ENCODE measurements at places on chromosomes 7 and 10. TPM values are rescaled to one million over a fixed set of nuclear protein-coding genes. Genes with fewer than 3 reads are reported as not detected.

GRCh38 chr10:76337641-76338040 lies 906.2 kb downstream of the LRMDA start:
- H3K36me3 ChIP-seq: no peaks in the 10 kb centered on the region
- H3K4me3 ChIP-seq: no peak overlapping the region
- peaks cover 13% of the 10 kb centered on the region for H3K4me1 ChIP-seq
- no peaks in the 10 kb centered on the region for H3K27me3 ChIP-seq
- H3K27ac ChIP-seq: no peak overlapping the region

- no peak overlapping the region for H3K27ac ChIP-seq
- no peaks in the 10 kb centered on the region for H3K36me3 ChIP-seq
- no peaks in the 10 kb centered on the region for H3K4me1 ChIP-seq
- no peak for DNase-seq
- H3K4me3 ChIP-seq: no peak overlapping the region
These were observed 60.8 kb downstream of the ADRA2A start for GRCh38 chr10:111137587-111137986.

DNA sequence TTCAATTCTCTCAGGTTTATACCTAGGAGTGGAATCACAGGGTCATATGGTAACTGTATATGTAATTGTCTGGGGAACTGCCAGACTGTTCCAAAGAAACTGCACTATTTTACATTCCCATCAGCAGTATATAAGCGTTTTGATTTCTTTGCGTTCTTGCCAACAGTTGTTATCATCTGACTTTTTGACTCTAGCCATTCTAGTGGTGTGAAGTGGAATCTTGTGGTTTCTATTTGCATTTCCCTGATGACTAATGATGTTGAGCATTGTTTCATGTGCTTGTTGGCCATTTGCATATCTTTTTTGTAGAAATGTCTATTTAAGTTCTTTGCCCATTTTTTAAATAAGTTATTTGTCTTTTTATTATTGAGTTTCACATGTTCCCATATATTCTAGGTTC lies 44.3 kb upstream of the ZC3HAV1 start:
- H3K27ac ChIP-seq: no peak overlapping the region
- H3K4me3 ChIP-seq: no peak overlapping the region
- H3K36me3 ChIP-seq: 0 out of 2 replicates have a peak, but pooled peaks cover under 1% of the 10 kb centered on the region
- no peaks in the 10 kb centered on the region for H3K27me3 ChIP-seq
- H3K4me1 ChIP-seq: no peaks in the 10 kb centered on the region

GRCh38 chr7:150716368-150716767 lies at the start of gene GIMAP1:
Gene GIMAP1 (plus strand): TSS chr7:150716613. CDS start chr7:150719048, 2,435 bp downstream.
- H3K36me3 ChIP-seq: no peaks in the 10 kb centered on the region
- H3K4me3 ChIP-seq: no peak within 1 kb of the TSS
- no peaks in the 10 kb centered on the region for H3K4me1 ChIP-seq
- DNase-seq: no peak
- H3K27ac ChIP-seq: no peak within 1 kb of the TSS

DNA sequence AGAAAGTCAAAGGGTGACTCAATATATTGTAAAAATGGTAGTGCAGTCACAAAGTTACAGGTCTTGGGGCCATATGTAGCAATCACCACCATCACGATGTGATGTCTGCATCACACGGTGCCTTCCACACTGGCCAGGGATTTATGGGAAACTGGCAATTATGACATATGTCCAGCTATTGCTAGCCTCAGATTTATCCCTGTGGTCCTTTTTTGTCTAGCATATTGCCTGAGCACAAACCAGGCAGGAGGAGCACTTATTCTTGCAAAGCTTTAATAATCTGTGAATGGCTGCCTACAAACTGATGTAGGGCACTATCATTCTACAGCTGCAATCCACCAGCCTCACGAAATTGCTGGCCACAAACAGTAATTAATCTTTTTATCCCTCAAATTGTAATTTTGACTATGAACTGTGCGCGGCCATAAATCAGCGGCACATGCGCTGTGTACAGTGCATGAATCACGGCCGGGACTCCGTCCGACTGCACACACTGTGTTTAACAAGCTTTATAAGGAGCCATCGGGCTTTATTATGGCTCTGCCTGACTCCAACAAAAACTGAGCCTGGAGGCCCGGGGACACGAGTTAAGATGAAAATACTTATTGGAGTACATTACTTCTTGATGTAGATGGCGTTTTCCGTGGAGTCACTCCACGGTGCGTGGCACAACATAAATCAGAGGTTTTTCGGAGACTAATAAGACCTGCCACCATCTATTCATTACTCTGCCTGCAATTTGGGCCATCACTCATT lies 115.2 kb downstream of the EBF3 start:
- no peak overlapping the region for H3K27ac ChIP-seq
- no peaks in the 10 kb centered on the region for H3K36me3 ChIP-seq
- H3K27me3 ChIP-seq: no peaks in the 10 kb centered on the region
- no peaks in the 10 kb centered on the region for H3K4me1 ChIP-seq
- peak; percentile 12 for DNase-seq

DNA sequence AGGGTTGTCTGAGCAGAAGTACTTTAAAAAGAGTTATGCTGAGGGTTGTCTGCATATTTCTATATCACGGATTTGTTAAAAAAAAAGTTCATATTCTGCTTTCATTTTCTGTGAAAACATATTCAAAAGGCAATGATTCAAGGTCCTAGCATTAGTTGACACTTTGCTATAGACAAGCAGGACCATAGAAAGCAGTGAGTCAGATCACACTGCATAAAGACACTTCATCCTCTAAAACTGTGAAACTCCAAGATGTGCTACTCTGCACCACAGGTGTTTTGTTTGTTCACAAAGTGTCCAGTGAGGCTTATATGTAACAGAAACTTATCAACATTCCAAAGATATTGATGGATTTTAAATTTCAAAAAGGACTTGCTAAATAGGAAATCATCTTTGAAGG lies 47.0 kb downstream of the SPAM1 start:
- H3K27me3 ChIP-seq: no peaks in the 10 kb centered on the region
- no peaks in the 10 kb centered on the region for H3K4me1 ChIP-seq
- H3K4me3 ChIP-seq: no peak overlapping the region
- H3K36me3 ChIP-seq: no peaks in the 10 kb centered on the region
- DNase-seq: no peak

- peak overlapping the region; percentile 12 for H3K4me3 ChIP-seq
- H3K27me3 ChIP-seq: no peaks in the 10 kb centered on the region
- H3K4me1 ChIP-seq: peaks cover 50% of the 10 kb centered on the region
- peak overlapping the region; percentile 58 for H3K27ac ChIP-seq
These were observed 7.8 kb upstream of the HERC4 start for GRCh38 chr10:68082872-68083271.

DNA sequence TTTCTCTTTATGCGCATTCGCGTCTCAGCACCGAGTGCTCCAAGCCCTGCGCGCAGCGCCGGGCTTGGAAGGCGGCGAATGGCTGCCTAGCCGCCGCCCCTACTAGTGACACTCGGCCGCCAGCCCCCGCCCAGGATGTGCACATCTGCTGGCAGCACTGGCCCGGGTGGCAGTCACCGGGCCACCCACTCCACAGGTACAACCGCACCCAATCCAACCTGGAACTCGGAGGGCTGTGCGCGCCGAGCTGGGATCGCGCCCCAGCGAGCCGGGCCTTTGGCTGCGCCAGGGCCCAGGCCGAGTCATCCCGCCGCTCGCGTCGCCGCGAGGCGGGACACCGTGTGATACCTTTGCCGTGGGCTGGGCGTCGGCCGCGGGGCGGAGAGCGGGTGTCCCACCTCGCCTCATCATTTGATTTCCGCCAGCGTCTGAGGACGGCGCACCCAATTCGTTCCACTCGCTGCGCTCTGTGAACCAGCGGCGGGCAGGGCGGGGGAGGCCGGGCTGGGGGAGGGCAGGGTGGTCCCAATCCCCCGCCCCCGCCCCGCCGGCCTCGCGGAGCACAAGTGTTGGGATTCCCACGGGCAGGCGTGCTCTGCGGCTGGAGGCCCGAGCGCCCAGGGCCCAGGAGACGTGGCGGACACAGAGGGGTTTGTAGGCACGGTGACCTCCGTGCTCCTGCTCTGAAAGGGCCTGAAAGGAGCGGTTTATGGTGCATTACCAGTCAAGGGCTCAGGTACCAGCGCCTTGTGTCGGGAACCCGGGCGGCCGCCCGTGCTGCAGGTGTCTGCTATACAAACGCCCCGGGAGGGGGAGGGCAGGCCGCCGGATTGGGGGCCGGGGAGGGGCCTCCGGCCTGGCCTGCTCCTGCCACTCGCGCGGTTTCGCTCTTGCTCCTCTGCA lies 17.8 kb upstream of the PTF1A start:
- H3K36me3 ChIP-seq: no peaks in the 10 kb centered on the region
- no peaks in the 10 kb centered on the region for H3K4me1 ChIP-seq
- no peak overlapping the region for H3K27ac ChIP-seq
- no peak for DNase-seq
- peaks cover 47% of the 10 kb centered on the region for H3K27me3 ChIP-seq

- no peaks in the 10 kb centered on the region for H3K27me3 ChIP-seq
- peak overlapping the region; percentile 19 for H3K27ac ChIP-seq
- peak overlapping the region; percentile 74 for H3K4me3 ChIP-seq
- peaks cover 20% of the 10 kb centered on the region for H3K4me1 ChIP-seq
- H3K36me3 ChIP-seq: no peaks in the 10 kb centered on the region
- peak; percentile 39 for DNase-seq
These were observed 104.9 kb downstream of the CDK14 start for GRCh38 chr7:90701021-90701420.

DNA sequence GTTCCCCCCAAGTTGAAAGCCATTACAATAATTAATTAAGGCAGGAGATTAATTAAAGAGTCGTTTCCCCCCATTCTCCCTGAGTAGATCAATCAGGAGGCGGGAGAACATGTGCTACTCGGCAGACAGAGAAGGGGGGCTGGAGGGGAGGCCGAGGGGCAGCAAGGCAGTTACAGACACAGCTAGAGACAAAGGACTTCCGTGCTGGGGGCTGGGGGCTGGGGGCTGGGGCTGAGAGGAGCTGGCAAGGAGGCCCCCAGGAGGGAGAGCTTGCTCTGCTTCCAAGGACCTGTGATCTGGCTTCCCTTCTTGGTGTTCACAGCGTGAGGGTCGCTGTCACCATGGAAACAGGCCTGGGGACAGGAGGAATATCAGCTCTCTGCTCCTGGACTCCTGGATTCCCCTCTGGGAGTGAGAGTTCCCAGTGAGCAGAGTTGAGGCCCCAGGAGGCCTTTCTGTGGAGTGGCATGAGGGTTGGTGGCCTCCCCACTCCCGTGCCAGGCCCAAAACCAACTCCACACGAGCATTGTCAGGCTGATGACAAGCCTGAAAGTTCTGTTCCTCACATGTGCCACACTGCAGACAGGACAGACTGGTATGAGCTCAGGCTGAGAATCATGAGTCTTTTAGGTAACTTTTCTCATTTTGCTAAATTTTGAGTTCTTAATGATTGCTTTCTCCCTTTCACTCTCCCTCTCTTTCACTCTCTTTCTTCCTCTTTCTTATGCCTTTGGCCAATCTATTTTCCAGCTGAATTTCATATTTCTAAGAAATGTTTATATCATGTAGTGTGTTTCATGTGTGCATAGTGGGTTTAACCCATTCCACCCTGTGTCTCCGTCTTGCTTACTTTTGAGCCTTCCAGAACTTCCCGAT lies 16.4 kb downstream of the FAM241B start:
- no peak overlapping the region for H3K4me3 ChIP-seq
- H3K27ac ChIP-seq: no peak overlapping the region
- H3K27me3 ChIP-seq: peaks cover 22% of the 10 kb centered on the region

DNA sequence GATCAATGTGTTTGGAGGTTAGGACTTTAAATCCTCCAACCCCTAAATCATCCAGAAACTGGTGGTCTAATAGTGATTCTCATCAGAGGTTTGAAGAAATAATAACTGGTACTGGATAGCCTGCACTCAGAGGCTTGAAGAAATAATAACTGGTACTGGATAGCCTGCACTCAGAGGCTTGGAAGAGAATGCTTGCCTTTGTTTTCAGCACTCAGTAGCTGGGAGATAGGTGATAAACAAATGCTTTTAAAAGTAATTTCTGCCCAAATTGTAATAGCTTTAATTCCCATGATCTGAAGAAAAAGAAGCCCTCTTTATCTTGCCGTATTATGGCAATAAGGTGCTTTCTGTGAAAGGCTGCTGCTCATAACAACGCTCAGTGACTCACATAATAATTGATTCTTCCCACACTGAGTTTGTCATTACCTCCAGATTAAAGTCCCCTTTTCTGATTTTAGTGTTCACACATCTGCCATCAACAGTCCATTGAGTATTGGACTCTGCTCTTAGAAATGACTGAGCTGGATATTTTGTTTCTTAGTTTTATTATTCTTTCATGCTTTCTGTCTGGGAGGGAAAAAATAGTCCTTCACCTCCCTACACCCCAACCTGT lies 112.3 kb upstream of the PHYHIPL start:
- no peak overlapping the region for H3K27ac ChIP-seq
- no peaks in the 10 kb centered on the region for H3K4me1 ChIP-seq
- no peak overlapping the region for H3K4me3 ChIP-seq
- no peaks in the 10 kb centered on the region for H3K36me3 ChIP-seq
- DNase-seq: no peak

DNA sequence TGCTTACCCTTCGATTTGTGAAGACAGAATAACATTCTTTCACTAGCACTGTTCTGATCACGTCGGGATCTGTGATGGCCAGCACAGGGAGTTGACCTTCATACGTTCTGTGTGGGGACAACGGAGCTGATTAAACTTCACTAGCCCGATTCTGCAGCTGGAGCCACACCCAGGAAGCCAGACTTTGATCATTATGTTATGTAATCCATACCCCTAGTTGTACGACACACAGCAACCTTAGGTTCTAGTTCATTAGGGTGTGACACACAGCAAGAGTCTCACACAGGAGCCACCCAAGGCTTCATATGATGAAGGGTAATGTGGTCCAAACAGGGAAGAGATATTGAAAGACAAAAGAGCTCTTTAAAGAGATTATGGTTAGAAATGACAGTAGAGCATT lies 7.2 kb downstream of the CYP3A5 start:
- no peaks in the 10 kb centered on the region for H3K4me1 ChIP-seq
- DNase-seq: no peak
- no peak overlapping the region for H3K4me3 ChIP-seq
- H3K27ac ChIP-seq: no peak overlapping the region

DNA sequence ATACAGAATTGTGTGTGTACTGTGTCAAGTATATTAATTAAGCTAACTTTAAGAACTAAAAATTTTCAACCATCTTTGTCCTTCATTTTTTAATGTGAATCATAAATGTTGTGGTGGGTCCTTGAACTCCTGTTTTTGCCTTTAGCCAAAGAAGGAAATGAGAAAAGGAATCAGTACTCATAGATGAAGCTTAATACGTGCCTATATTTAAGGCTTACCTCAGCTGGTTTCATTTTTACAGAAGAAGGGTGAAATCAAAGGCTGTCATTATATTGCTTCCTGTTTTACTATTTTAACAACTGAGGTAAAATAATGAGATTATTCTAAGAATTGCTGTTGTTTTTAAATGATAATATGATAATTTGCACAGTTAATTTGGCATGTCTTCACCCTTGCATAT lies 6.3 kb upstream of the SNX13 start:
- no peak for DNase-seq
- no peak overlapping the region for H3K27ac ChIP-seq
- H3K36me3 ChIP-seq: no peaks in the 10 kb centered on the region
- H3K4me3 ChIP-seq: 0 out of 2 replicates have a peak overlapping the region, but pooled peaks have one; percentile 44
- peaks cover 8% of the 10 kb centered on the region for H3K4me1 ChIP-seq
- no peaks in the 10 kb centered on the region for H3K27me3 ChIP-seq

UCN3 gene
- not detected for total RNA-seq

CH25H gene
- 34.9 TPM for total RNA-seq

TBL2 gene
- total RNA-seq: 101 TPM

AKAP9 gene
- 24.1 TPM for total RNA-seq
